CD4-positive, alpha-beta T cell treated with Interleukin-10 for 1 hour (primary cell): ENCODE measurements at places on chromosomes 5 and 9.

- no peak for DNase-seq
Observed at GRCh38 chr9:21096901-21097255, 19.1 kb upstream of the IFNB1 start.

GRCh38 chr5:175471628-175472027 is 6.7 kb upstream of the SFXN1 start:
- no peak for DNase-seq

DNA sequence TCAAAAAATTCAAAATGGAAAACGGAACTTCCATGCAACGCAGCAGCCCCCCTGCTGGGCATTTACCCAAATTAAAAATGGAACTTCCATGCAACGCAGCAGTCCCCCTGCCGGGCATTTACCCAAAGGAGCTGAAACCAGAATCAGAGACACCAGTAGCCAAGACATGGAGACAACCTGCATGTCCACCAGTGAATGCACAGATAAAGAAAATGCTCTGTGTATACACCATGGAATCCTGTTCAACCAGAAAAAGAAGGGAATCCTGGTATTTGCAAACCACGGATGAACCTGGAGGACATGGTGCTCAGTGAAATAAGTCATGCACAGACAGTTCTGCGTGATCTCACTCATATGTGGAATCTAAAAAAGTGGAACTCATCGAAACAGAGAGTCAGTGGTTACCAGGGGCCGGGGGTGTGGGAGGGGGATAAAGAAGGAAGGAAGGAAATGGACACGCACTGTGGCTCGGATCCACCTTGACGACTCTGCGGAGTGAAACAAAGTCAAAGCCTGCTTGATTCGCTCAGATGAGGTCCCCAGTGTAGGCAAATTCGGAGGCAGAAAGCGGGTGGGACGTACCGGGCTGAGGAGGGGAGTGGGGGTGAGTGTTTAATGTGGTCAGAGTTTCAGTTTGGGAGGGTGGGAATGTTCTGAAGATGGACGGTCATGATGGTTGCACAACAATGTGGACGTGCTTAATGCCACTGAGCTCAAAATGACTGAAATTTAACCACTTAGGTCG is 40.2 kb upstream of the EXOC3 start:
- DNase-seq = peak; percentile 5

DNA sequence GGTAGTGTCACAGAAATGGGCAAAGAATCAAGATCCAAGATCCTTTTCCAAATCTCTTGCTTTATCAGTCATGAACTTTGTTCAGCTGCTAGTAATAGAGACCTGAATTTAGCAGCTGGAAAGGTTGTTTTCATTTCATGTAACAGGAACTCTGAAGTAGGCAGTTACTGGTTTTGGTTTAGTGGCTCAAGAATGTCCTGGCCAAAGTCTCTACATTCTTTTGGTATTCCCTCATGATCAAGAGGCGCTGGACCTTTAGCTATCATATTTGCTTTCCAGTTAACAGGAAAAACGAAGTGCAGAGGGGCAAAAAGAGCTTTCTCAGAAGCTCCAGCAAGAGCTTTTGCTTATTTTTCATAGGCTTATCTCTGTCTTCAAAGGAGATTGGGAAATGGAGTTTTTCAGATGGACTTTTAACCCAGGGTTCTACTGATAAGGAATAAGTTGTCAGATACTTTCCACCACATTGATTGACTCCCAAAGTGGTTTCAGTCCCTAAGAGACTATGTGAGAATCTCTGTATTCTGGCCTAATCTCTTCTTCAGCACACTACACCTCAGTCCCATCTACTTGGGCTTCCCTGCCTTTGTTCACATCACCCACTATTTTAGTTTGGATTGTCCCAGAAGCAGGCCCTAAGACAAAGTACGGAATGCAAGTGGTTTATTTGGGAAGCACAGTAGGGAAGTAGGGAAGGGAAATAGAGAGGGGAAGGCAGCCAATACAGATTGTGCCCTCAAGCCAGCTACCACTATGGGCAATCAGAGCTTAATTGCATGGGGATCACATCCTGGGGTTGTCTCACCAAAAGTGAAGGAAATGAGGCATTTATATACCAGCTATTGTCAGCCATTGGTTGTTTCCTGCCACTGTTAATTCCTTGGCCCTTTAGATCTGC is 359.3 kb downstream of the LRRC70 start:
- no peak for DNase-seq

DNA sequence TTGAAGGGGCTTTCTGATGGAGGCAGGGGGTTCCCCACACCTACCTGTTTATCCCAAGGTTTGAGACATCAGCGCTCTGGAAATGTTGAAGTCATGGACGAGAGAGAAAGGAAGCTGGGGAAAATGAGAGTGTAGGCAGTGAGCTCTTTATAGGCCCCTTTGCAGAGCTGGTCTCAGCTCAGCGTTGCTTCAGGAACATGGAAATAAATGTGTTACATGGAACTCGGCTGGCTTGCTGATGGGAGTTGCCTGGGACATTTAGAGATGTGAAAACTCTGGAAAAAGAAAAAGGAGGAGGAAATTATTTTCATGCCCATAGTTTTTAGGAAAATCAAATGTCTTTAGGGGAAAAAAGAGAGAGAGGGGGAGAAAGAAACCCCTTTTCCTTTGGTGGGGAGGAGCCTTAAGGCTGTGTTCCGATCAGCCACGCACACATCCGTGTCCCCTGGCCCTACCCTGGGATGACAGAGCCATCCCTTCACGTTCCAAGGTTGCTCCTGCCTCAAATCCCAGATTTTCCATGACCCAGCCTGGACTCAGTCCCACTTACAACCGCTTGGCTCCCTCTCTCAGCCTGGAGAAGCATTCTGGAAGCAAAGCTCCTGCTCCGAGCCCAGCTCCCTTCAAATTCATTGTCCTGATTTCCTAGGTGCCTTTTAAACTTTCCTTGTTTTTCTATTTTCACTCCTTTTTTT is 78.3 kb downstream of the COL27A1 start:
- no peak for DNase-seq

DNA sequence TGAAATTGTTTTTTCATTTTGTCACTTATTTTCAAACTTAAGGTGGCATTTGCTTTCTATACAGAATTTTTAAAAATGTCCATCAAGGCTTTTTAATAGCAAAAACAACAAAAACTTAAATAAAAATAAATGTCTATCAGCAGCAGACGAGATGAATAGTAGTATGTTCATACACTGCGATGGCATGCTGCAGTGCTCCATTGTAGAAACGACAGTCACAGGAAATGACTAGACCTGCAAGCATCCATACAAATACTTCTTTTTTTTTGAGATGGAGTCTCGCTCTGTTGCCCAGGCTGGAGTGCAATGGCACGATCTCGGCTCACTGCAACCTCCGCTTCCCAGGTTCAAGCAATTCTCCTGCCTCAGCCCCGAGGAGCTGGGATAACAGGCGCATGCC is 41.4 kb downstream of the COL23A1 start:
- DNase-seq = no peak

- DNase-seq = no peak
Observed at GRCh38 chr5:14226992-14227391, 83.8 kb downstream of the TRIO start.

- DNase-seq = no peak
Observed at GRCh38 chr5:2172471-2172870, 289.7 kb upstream of the IRX4 start.

DNA sequence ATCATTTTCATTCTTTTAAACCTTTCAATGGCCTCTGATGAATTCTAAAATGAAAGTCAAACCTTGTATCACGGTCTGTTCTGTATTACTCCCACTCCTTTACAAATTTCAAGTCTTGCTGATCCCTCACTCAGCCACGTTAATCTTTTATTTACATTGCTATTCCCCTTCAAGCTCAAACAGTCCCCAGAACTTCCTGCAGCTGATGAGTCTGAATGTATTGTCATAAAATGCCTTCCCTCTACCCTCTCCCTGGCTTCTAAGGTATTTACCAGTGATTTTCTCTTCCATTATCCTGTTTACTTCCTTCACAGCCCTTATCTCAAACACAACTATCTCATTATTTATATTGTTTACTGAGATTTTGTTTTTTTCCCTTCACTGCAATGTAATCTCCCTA is 562.3 kb upstream of the C9orf72 start:
- DNase-seq = no peak
